ENCODE measurements at places on chromosomes 5 and 9. TPM values are rescaled to one million over a fixed set of nuclear protein-coding genes. Genes with fewer than 3 reads are reported as not detected.

Gene SQSTM1
- 64.5 TPM for polyA plus RNA-seq

Gene TRIM36
- 122 TPM for polyA plus RNA-seq

Gene CER1
- not detected for polyA plus RNA-seq

Gene DRD1
- 0.72 TPM for polyA plus RNA-seq

Gene SCGB3A2
- polyA plus RNA-seq = not detected

Gene BHMT2
- not detected for polyA plus RNA-seq

Gene PLCXD3
- 6.6 TPM for polyA plus RNA-seq

Gene TPPP
- 9.9 TPM for polyA plus RNA-seq

Gene ADAMTS6
- 0.58 TPM for polyA plus RNA-seq
